ENCODE measurements at places on chromosomes 6 and 20. TPM values are rescaled to one million over a fixed set of nuclear protein-coding genes. Genes with fewer than 3 reads are reported as not detected.

DNA sequence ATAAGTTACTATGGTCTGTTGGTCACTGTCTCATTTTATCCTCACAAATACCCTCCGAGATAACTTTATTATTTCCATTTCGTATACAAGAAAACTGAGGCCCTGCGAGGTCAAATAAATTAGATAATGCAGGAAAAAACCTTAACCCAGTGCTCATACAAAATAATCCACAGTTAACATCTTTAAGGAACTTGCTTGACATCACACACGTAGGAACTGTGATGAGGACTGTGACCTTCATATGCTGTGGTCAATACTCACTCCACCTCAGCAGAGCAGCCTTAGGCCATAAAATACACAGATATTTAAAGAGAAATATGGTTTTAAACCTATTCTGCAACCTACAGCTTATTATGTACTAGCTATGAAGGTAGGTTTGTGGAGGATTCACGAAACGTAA lies 34.3 kb downstream of the PRDM1 start:
- H3K27ac ChIP-seq, result no peak overlapping the region
- no peaks in the 10 kb centered on the region for H3K27me3 ChIP-seq
- no peak overlapping the region for H3K4me3 ChIP-seq
- DNase-seq, result no peak

DNA sequence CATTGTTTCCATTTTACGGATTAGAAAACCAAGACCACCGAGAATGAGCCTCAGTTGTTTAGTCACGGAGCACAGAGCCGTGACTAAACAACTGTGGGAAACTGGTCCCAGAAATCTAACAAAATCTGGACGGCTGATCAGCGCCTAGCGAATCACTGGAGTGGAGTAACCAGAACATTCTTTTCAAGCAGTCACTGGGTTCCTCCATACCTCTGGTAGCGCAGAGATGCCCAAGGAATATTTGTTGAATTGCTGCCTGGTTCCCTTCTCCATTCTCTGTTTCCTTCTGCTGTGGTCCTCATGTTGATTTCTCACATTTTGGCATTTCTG lies 62.0 kb downstream of the GPX5 start:
- DNase-seq, result no peak
- peaks cover 14% of the 10 kb centered on the region for H3K4me1 ChIP-seq
- peaks cover 11% of the 10 kb centered on the region for H3K27me3 ChIP-seq
- H3K4me3 ChIP-seq, result peak overlapping the region; percentile 66
- no peaks in the 10 kb centered on the region for H3K36me3 ChIP-seq

CYP39A1 gene
- polyA plus RNA-seq, result 2.2 TPM

GRCh38 chr6:90934966-90935365 lies 348.1 kb upstream of the MAP3K7 start:
- H3K4me1 ChIP-seq, result no peaks in the 10 kb centered on the region
- no peak for DNase-seq
- no peaks in the 10 kb centered on the region for H3K36me3 ChIP-seq
- H3K4me3 ChIP-seq, result no peak overlapping the region
- H3K27me3 ChIP-seq, result no peaks in the 10 kb centered on the region
- no peak overlapping the region for H3K27ac ChIP-seq

DNA sequence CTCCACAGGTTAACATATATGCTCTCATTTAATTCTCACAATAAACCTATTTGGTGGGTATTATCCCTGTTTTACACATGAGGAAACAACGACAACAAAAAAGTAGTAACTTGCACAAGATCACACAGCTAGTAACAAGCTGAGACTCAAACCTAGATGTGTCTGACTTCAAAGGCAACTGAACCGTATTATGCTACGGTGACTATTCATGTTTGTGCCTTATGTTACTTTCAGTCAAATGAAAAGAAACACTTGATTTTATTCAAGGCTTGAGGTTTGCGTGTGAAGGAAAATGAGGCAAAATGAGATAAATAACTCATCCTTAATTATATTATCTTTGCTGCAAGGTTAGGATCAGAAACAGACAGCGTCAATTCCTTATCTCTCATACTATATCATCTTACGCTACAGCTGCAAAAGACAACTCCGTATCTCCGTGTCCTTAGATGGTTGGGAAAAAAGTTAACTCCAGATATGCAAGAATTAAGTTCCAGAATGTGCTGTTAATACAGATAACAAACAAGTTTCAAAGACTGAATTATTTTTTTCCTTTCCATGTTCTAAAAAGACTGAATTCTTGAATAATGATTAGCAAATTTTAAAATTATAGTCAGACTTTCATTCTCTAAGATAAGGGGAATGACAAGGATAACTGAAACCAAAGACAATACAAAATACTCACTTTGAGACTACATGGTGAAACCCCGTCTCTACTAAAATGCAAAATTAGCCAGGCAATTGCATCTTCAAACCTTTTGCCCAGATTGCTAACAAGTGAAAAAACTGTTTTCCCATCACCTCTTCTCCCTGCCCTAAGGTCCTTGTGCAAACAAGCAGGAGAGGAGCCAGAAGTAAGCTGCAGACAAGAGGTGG lies 27.8 kb downstream of the STAU1 start:
- no peaks in the 10 kb centered on the region for H3K4me1 ChIP-seq
- peaks cover 30% of the 10 kb centered on the region for H3K36me3 ChIP-seq
- no peak overlapping the region for H3K4me3 ChIP-seq
- H3K27me3 ChIP-seq, result no peaks in the 10 kb centered on the region

PRR18 gene
- 15.4 TPM for polyA plus RNA-seq

GRCh38 chr6:166747644-166748595 lies 120.9 kb upstream of the RPS6KA2 start:
- H3K27ac ChIP-seq, result no peak overlapping the region
- H3K4me1 ChIP-seq, result peaks cover 28% of the 10 kb centered on the region
- H3K36me3 ChIP-seq, result peaks cover 7% of the 10 kb centered on the region

DNA sequence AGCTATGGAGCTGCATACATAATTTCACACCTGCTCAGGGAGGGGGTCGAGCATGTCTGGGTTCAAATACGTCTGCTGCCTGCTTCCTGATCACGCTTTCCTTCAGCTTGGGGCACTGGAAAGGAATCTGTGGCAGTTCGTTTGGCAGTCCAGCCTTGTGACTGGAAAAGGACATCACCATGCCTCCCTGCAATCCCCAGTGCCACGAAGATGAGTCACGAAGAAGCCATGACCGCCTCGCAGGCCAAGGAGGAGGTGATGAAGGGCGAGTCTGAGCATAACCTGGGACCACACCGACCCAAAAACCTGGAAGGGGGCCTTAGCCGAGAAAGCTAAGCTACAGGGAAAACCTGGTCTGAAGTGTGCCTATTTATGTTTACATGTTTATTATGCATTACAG lies 13.1 kb downstream of the JAG1 start:
- H3K4me3 ChIP-seq, result no peak overlapping the region
- H3K36me3 ChIP-seq, result peaks cover 28% of the 10 kb centered on the region
- peaks cover 7% of the 10 kb centered on the region for H3K4me1 ChIP-seq
- no peak overlapping the region for H3K27ac ChIP-seq

- no peaks in the 10 kb centered on the region for H3K36me3 ChIP-seq
- no peaks in the 10 kb centered on the region for H3K27me3 ChIP-seq
- no peak overlapping the region for H3K4me3 ChIP-seq
- H3K4me1 ChIP-seq, result no peaks in the 10 kb centered on the region
These were observed 55.9 kb upstream of the ISM1 start for GRCh38 chr20:13165203-13165602.

DNA sequence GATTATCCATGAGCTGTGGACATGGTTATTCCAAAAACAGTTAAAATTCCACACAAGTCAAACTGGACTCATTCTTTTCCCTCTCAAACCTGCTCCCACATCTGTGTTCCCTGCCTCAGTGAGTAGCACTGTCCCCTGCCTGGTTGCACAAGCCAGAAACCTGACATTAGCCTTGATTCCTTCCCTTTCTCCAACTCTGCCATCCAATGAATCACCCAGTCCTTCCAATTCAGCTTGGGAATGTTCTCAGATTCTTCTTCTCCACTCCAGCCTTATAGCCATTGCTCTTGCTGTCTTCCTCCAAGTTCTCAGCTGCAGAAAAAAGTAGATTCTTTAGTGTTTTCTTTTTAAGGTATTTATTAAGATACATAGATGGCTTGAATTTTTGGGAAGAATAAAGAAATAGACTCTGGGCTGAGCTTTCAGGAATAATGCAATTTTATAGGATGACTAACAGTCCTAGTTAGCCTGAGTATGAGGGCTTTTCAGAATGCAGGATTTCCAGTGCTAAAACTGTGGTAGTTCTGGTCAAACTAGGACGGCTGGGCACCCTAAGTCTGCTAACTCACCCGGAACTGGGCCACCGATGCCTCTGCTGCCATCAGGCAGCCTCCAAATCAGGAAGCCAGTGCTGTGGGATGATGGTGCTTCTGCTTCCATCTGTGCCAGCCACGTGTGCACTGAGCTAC lies 18.2 kb upstream of the SASH1 start:
- H3K36me3 ChIP-seq, result no peaks in the 10 kb centered on the region
- no peaks in the 10 kb centered on the region for H3K4me1 ChIP-seq
- H3K4me3 ChIP-seq, result no peak overlapping the region
- no peak for DNase-seq
- H3K27me3 ChIP-seq, result no peaks in the 10 kb centered on the region
- no peak overlapping the region for H3K27ac ChIP-seq

- peak overlapping the region; percentile 92 for H3K27ac ChIP-seq
- peaks cover 9% of the 10 kb centered on the region for H3K4me1 ChIP-seq
- H3K27me3 ChIP-seq, result no peaks in the 10 kb centered on the region
- no peak for DNase-seq
- H3K4me3 ChIP-seq, result peak overlapping the region; percentile 73
- H3K36me3 ChIP-seq, result peaks cover 10% of the 10 kb centered on the region
These were observed 654 bp downstream of the FAM8A1 start for GRCh38 chr6:17600527-17601385.

Data from spinal cord (tissue), 10 donors.